ENCODE measurements at places on chromosomes 12 and 14.

DNA sequence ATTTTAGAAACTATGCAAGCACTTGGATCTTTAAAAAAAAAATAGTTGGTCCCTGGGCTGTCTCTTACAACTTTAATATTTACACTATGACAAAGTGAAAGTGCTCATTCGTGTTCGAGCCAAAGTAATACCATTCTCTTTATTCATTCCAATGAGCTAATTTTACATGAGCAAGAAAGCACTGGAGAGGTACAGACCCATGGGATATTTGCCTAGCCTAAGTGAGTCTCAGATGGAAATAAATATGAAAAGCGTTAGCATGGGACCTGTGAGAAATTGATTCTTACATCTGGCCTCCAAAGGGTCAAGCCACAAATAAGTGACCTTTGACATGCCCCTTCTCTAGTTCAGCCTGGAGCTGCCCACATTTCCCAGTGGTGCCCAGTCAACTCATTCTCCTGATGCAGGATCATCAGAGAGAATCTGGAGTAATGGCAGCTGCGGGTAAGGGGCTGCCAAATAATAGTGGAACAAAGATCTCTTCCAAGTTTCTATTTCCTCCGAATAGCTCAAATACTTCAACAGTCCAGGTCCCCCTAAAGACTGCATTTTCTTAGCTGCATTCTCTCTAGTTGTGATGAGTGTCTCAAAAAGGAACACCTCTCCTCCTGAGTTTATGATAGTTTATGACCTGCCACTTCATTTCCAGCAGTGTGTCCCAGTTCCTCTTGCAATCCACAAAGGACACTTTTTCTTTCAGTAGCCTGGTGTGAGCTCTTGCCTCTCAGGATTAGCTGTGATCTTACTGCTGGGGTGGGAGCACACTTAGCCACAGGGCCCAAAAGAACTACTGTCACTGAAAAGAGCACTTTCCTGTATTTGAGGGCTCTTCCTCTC, 208.2 kb downstream of the DAD1 start:
- DNase-seq: no peak

GRCh38 chr12:6084261-6084968, 40.1 kb downstream of the VWF start:
- DNase-seq: no peak

DNA sequence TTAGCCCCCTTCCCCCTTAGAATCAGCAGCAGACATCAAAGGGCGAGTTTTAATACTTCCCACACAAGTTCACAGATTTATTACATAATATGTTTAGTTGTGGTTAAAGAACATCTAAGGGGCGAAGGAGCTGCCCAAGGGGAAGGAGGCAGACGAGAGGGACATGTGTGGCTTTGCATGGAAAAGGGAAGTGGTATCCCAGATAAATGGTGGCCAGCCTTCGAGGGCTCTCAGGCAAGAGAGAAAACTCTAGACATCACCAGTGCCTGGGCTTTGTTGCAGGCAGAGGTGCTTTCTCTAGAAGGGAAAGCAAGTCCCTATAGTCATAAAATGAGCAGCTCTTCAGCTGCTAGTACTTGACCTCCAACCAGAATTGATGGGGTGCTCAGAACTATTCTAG, 121.2 kb downstream of the CACNA1C start:
- no peak for DNase-seq

- no peak for DNase-seq
Observed at GRCh38 chr12:49533331-49533730, 5.5 kb upstream of the KCNH3 start.

DNA sequence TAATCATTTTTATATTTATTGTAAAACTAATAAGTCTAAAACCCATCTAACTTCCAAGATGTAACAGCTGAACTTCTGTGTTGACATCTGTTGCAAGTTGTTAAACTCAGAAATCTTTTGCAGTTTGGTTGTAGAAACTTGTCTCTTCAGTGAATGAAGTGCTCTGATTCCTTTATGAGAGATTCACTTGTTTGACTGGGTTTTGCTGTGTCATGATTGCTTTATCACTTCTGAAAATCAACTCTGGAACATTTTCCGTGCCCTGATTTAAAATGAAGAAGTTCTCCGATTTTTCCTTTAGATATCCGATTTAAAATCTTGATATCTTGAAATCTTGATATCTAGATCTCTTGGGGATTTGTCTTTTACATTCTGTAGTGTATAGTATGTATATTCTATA, 65.1 kb downstream of the DIP2B start:
- no peak for DNase-seq

- DNase-seq: no peak
Observed at GRCh38 chr12:68975811-68976210, 42.8 kb upstream of the CPM start.

GRCh38 chr14:50607181-50607580, 47.2 kb downstream of the ATL1 start:
- DNase-seq: no peak

- DNase-seq: peak; percentile 91
Observed at GRCh38 chr14:93137864-93138263, 22.1 kb upstream of the ITPK1 start.

- peak; percentile 98 for DNase-seq
Observed at GRCh38 chr12:102961466-102961855, 4.0 kb downstream of the ASCL1 start.

GRCh38 chr12:106113042-106113441, 25.7 kb downstream of the NUAK1 start:
- no peak for DNase-seq

- no peak for DNase-seq
Observed at GRCh38 chr12:113328368-113328889, 6.5 kb downstream of the SLC8B1 start.

DNA sequence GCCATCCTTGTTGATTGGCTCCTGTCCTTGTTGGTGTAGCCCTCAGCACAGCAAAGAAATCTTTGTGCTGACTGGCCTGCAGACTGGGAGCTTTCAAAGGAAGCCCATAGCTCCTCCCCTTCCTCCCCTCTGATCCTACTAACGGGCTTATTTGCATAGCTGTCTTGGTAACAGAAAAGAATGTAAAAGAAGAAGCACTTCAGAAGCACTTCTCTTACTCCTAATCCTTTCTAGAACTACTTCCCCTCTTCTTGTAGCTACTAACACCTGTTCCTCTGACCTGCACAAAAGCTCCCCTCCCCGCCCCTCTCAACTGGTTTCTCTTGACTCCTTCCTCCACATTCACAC, 14.3 kb upstream of the RIC8B start:
- DNase-seq: no peak
